Naive thymus-derived CD8-positive, alpha-beta T cell (primary cell): ENCODE measurements at places on chromosomes 7 and 10. TPM values are rescaled to one million over a fixed set of nuclear protein-coding genes. Genes with fewer than 3 reads are reported as not detected.
A peak's percentile ranks its signal among the peaks of the same experiment; 100 is the strongest.

UBE3C gene
- 59.4 TPM for total RNA-seq

GRCh38 chr7:139733751-139734150 is 44.0 kb downstream of the HIPK2 start:
- no peak overlapping the region for H3K27ac ChIP-seq
- H3K27me3 ChIP-seq: no peaks in the 10 kb centered on the region
- peaks cover 13% of the 10 kb centered on the region for H3K36me3 ChIP-seq

INA gene
- total RNA-seq: not detected

SFTPA1 gene
- total RNA-seq: not detected

MYL10 gene
- total RNA-seq: not detected

- no peak overlapping the region for H3K4me3 ChIP-seq
- H3K36me3 ChIP-seq: peaks cover 36% of the 10 kb centered on the region
- no peaks in the 10 kb centered on the region for H3K4me1 ChIP-seq
- no peak for DNase-seq
- H3K27ac ChIP-seq: no peak overlapping the region
These were observed 43.4 kb upstream of the PPIF start for GRCh38 chr10:79303631-79304478.

EPO gene
- total RNA-seq: not detected

GRCh38 chr7:35498416-35498815 is 196.5 kb downstream of the HERPUD2 start:
- H3K27me3 ChIP-seq: peaks cover 5% of the 10 kb centered on the region
- H3K27ac ChIP-seq: no peak overlapping the region
- H3K4me1 ChIP-seq: no peaks in the 10 kb centered on the region
- no peak overlapping the region for H3K4me3 ChIP-seq

TUBAL3 gene
- total RNA-seq: not detected

SLC26A3 gene
- not detected for total RNA-seq

ITIH2 gene
- not detected for total RNA-seq

DNA sequence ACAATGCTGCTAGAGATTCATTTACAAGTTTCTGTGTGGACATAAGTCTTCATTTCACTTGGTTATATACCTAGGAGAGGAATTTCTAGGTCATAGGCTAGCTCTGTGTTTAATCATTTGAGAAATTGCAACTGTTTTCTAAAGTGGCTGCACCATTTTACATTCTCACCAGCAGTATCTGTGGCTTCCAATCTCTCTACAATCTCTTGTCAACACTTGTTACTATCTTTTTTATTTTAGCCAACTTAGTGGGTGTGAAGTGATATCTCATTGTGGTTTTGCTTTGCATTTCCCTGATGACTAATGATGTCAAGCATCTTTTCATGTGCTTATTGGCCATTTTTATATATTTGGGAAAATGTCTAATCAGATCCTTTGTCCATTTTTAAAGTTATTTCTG is 53.0 kb upstream of the DRGX start:
- H3K27ac ChIP-seq: no peak overlapping the region
- peaks cover 36% of the 10 kb centered on the region for H3K36me3 ChIP-seq
- H3K4me3 ChIP-seq: no peak overlapping the region
- H3K4me1 ChIP-seq: no peaks in the 10 kb centered on the region
- no peak for DNase-seq

DNA sequence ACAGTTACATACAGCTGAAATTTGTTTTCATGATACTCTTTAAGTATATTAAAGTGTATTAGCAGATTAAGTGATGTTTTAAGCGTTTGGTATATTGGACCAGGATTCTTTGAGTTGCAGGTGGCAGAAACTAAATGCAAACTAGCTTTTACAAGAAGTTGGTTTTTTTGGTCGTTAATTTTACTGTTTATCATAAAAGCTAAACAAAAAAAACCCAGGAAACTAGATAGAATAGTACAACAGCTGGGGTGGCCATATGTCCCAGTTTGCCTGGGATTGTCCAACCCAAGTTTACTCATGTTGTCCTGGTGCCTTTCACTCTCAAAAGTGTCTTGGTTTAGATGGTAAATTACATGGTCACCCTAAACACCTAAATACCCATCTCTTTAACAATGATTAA is 108.7 kb downstream of the PHTF2 start:
- H3K36me3 ChIP-seq: peaks cover 26% of the 10 kb centered on the region
- no peak overlapping the region for H3K4me3 ChIP-seq

GRCh38 chr10:111082102-111082975 is 5.5 kb downstream of the ADRA2A start:
- peaks cover 5% of the 10 kb centered on the region for H3K4me1 ChIP-seq
- H3K27ac ChIP-seq: no peak overlapping the region
- no peaks in the 10 kb centered on the region for H3K36me3 ChIP-seq

- H3K27me3 ChIP-seq: no peaks in the 10 kb centered on the region
- H3K4me3 ChIP-seq: no peak overlapping the region
- H3K4me1 ChIP-seq: peaks cover 4% of the 10 kb centered on the region
- peak overlapping the region; percentile 85 for H3K27ac ChIP-seq
These were observed 48.1 kb downstream of the CDC123 start for GRCh38 chr10:12243864-12244620.

DNA sequence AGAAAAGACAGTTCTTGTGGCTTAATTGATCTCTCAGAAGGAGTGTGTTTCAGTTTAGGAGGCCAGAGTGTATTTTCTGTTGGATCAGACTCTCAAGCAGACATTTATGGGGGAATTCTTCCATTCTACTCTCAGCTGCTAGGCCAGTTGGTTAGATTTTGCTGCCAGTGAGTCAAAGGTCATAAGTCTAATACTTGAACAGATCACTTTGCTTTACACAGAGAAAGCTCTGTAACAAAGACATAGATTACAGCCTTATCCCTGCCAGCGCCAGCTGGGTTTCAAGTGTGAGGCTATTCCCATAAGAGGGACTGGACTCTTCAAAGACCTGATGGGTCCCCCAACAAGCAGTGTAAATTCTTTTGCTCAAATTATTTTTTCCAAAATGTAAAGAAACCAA is 145.6 kb upstream of the SEMA3C start:
- no peaks in the 10 kb centered on the region for H3K36me3 ChIP-seq
- H3K27ac ChIP-seq: no peak overlapping the region
- H3K4me1 ChIP-seq: no peaks in the 10 kb centered on the region
- no peaks in the 10 kb centered on the region for H3K27me3 ChIP-seq
- no peak for DNase-seq
- no peak overlapping the region for H3K4me3 ChIP-seq

RAMP3 gene
- not detected for total RNA-seq

GRCh38 chr10:27620430-27621397 is 116.6 kb downstream of the RAB18 start:
- no peak for DNase-seq
- no peaks in the 10 kb centered on the region for H3K36me3 ChIP-seq
- H3K4me3 ChIP-seq: no peak overlapping the region
- no peak overlapping the region for H3K27ac ChIP-seq

GRCh38 chr7:46811529-46811928 is 770.4 kb downstream of the TNS3 start:
- H3K36me3 ChIP-seq: no peaks in the 10 kb centered on the region
- H3K4me3 ChIP-seq: no peak overlapping the region
- no peaks in the 10 kb centered on the region for H3K27me3 ChIP-seq
- H3K4me1 ChIP-seq: no peaks in the 10 kb centered on the region
- DNase-seq: no peak

DNA sequence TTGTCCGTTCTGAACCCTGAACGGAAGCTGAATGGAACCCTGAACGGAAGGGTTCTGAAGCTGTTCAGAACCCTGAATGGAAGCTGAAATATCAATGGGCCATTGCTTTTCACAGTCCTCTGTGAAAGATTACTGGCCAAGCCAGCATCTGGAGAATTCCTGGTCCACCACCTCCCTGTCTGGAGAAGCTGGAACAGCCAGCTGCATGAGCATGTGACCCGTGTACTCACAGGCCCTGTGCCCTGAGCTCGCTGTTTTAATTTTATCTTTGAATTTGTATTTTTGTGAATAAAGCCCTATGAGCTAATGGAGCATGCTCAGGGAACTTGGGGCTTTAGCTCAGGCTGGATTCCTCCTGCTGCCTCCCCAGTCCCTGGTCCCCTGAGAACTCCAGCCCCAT is 37.2 kb downstream of the HTRA1 start:
- no peak overlapping the region for H3K27ac ChIP-seq
- H3K27me3 ChIP-seq: no peaks in the 10 kb centered on the region
- peaks cover 13% of the 10 kb centered on the region for H3K4me1 ChIP-seq

SAP25 gene
- 118 TPM for total RNA-seq
